ENCODE measurements at places on chromosomes 6 and 20.

DNA sequence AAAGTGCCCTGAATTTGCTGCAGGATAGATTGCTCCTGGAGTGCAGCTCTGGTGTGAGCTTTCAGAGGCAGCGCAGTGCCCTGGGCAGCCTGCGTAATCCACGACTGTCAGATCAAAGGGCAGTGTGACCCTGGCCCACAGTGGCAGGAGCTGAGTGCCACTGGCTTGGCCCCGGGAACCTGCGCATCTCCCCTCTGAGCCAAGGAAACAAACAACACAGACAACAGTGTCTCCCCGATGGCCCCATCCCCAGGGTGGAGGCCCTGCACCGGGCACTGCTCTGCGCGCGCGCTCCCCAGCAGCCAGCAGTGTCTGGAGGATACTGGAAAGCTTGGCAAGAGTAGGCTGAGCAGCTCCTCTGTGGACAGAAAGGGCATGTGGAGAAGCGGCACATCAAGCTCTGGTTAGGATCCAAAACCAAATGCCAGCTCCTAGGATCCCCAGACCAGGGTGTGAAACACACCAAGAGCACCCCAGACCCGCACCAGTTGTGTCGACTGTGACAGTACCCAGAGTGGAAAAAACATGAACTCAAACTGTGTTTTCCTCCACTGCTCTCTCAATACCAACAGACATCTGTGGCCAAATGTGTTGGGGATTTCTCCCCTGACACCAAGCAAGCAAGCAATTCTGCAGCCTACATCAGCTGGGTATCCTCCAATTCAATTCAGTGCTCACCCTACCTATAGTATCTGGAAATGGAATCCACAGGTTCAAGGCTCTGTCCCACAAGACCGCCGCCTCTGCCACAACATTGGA, 26.7 kb downstream of the RBCK1 start:
- DNase-seq: no peak

DNA sequence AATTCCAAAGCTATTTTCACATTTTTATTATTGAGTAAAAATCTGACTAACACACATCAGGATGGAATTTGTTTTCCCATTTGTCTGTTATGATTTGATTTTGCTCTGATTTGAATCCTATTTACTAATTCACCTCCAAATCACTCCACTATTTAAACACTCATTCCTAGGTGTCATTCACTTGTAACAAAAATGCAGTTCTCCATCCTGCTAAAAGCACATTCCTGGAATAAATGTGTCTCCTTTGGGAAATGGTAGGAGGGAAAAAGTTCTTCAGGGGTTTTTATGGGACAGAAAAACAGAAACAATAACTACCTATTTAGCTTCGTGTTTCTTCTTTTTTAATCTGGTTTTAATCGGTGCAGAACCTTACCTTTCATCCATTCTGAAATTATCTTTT, 494.1 kb upstream of the CITED2 start:
- no peak for DNase-seq

DNA sequence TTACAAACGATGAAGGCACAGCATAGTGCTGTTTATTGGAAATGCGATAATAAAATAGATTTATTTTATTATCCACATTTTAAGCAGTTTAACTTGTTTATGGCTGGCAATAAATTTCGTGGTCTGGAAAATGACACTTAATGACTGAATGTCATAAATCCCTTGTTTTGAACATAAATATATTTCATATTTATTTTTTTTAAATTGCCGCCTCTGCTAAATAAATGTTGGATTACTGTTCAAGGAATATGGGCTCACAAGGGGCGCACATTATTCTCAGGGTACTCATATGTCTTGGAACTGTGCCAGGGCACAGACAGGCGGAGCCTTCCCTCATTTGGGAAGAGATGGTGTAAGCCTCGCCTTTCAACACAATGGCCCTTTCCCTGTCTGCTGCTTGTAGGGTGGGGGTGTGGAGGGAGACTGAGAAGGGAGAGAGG, 134.3 kb downstream of the PXDC1 start:
- DNase-seq: no peak

- DNase-seq: no peak
Measured at GRCh38 chr20:22833851-22834250, 201.3 kb upstream of the SSTR4 start.

DNA sequence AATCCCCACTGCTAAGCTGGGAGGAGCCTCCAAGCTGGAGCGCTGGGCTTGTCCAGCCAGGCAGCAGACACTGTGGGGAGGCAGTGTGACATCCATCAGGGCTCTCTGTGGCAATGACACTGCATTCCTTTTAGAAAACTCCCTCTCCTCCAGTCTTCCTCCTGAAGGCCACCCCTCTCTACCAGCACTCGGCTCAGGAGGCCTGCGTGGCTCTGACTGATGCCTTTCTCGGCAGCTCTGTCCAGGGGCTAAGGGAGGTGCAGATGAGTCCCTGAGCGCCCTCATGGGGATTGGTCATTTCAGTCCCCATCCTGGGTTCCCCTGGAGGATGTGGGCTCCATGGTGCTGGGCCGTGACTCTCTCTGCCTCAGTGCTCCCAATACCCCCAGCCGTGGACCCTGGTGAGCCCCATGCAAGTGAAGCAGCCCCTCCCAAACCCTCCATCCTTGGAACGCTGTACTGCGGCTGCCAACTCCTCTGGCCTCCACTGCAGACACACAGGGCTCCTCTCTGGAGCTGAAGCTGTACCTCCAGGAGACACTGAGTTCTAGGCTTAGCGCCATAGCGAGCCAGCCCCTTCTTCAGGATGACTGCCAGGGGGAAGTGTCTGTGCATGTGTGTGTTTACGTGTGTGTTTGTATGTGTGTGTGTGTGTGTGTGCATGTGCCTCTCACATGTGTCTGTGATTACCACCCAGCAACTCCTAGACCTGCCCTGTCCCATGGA, 209.6 kb downstream of the ERMARD start:
- no peak for DNase-seq

- DNase-seq: no peak
Measured at GRCh38 chr6:16684896-16685554, 76.2 kb downstream of the ATXN1 start.

GRCh38 chr6:105272786-105273185, 93.0 kb upstream of the POPDC3 start:
- no peak for DNase-seq

DNA sequence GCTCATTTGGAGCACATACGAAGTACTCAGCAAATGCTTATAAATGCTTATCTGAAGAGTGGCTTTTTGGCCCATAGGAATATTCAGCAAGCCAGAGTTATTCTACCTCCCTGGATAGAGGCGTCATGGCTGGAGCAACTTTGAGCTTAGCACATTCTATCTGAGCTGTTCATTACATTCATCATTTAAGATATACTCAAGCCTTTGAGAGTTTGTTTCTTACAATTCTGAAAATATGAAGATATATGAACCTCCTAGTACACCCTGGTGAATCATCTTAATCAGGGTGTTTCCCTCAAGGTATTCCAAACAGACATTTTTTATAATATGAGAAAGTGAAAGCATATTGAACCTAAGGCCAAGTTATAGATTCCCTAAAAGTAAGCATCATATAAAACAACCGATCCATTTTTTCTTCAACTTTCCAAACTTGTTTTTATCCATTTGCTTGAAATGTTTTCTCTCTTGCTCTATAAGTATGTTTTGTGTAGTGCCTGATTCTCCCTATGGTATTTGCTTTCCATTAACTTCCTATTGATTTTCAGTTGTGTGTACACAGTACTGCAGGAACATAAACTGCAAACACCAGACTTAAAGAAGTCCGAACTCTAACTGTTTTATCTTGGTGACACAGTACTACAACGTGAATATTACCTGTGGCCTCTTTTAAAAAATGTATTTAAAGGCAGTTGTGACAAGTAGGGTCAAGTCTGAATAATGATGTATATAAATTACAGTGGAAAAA, 139.7 kb upstream of the PTPRK start:
- no peak for DNase-seq

GRCh38 chr6:46353528-46353927, 137.7 kb downstream of the RCAN2 start:
- DNase-seq: no peak

- no peak for DNase-seq
Measured at GRCh38 chr6:119764927-119765681, 415.5 kb upstream of the MAN1A1 start.

GRCh38 chr20:59683181-59683580, 78.8 kb downstream of the PHACTR3 start:
- DNase-seq: no peak

DNA sequence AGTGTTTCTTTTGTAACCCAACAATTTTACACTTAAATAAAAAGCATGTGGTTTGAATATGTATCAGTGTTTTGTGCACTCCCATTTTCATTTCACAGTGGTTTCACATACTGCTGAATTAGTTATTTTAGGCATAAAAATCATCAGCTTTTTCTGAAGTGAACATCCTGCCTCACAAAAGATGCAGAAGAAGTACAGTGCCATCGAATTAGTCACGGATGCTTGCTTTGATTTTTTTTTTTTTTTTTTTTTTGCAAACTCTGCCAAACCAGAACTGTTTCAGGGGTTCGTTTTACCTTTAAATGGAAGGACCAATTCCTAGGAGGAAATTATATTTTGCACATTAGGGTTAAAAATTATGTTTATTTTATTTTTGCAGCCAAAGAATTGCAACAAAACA, 158.6 kb downstream of the RPS12 start:
- no peak for DNase-seq

GRCh38 chr6:15874821-15875220, 212.0 kb upstream of the DTNBP1 start:
- DNase-seq: no peak

DNA sequence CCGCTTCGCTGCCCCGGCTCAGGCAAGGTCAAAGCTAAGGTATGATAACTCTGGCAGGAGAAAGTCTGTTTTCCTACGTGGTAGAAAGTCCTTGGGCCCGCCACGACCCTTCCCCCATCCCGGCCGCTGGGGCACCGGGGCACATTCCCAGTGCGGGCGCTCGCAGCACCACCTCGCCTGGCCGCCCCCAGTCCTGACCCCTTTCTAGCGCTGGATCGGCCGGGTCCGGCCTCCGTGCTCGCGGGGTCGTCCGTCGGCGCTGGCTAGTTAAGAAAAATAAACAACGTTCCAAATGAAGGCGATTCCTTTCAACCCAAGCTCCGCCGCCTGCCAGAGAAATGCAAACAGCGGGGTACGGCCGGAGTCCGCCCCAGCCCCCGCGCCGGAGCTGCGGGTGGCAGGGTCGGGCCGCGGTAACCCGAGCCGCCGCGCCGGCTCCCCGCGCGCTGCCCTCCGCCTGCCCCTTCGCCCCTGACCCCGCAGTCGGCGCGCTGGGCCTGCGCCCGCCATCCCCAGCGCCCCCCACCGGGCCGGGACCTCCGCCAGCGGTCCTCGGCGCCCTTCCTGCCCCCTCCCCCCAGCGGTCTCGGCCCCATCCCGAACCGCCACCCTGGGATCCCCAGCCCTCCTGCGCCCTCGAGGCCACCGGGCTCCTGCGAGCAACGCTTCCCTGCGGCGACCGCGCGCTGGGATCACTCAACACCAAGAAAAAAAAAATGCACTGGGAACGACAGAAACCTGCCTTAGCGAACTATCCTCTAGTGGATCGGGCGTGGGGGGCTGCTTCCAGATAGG, 37.6 kb downstream of the NCR2 start:
- no peak for DNase-seq

DNA sequence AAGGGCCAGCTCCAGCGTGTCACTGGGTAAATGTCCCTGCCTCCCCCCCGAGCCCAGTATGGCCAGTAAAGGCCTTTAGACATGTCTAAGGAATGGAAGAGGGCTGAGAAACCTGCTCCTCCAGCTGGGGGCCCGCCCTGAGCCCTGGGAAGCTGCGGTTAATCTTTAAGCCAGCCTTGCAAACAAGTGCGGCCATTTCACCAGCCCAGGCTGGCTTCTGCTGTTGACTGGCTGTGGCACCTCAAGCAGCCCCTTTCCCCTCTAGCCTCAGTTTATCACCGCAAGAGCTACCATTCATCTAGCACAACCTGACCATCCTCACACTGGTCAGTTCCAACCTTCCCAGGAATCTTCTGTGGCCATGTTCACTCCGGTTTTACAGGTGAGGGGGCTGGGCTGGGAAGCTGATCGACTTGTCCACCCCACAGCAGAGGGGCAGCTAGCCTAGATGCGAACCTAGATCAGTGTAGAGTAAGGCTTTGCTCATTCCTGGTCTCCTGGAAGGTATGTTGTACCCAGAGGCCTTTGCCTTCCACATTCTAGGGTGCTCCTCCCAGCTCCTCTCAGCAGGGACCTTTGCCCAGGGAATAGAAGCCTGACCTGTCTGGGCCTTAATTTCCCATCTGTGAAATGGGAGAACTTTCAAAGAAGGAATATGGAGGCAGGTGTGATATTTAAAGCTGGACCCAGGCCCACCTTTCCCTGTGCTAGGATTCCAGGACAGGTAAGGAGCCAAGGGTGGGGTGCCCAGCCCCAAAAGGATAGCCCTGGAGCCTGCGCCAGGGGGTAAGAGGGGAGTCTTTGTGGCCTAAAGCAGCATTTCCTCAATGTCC, 1.2 kb upstream of the SRC start:
- no peak for DNase-seq

GRCh38 chr6:53322188-53323029, 26.3 kb downstream of the ELOVL5 start:
- DNase-seq: no peak

GRCh38 chr20:37315021-37315451, 25.6 kb downstream of the MANBAL start:
- DNase-seq: no peak

DNA sequence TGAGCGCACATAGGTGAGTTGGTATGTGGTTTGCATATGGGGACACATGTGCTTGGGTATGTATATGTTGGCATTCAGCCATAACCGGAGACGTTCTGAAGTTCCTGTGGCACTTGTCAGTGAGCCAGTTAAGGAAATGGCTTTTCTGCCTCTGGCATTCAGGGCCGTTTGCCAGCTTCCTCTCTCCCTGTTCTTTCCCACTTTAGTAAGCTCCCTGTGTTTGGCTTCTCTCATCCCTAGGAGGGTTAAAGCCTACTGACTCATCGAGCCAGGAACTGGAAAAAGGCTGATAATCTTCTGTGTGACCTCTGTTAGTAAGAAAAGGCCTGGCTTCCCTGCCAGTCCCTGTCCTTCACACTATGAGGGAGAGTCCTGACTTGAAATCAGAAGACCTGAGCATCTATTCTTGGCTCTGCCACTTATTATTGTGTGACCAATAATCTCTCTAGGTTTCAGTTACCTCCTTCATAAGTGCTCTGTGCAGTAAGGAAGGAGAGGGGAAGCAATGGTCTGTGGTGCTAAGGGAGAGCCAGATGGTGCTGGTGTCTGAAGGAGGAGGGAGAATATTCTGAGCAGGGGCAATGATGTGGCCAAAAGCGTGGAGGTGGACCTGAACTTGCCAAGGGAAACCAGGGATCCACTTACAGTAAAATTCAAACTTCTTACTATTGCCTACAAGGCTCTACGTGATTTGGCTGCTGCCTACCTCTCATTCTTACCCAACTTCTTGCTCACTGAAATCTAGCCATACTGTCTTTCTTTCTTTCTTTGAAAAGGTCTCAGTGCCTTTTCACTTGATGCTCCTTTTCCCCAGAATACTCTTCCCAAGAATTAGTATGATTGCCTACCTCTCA, 31.4 kb downstream of the ACSS2 start:
- no peak for DNase-seq

GRCh38 chr6:9521152-9521530, 893.7 kb downstream of the TFAP2A start:
- DNase-seq: no peak
